ENCODE measurements at places on chromosomes 3 and 15. TPM values are rescaled to one million over a fixed set of nuclear protein-coding genes. Genes with fewer than 3 reads are reported as not detected.

The GOLGA8R gene
- polyA plus RNA-seq = 0.74 TPM

GRCh38 chr3:95228416-95228815, 1165.6 kb downstream of the NSUN3 start:
- no peak for DNase-seq

- DNase-seq = no peak
These were observed 19.0 kb downstream of the GORASP1 start for GRCh38 chr3:39088456-39088855.

The AP3B2 gene
- 0.22 TPM for polyA plus RNA-seq

DNA sequence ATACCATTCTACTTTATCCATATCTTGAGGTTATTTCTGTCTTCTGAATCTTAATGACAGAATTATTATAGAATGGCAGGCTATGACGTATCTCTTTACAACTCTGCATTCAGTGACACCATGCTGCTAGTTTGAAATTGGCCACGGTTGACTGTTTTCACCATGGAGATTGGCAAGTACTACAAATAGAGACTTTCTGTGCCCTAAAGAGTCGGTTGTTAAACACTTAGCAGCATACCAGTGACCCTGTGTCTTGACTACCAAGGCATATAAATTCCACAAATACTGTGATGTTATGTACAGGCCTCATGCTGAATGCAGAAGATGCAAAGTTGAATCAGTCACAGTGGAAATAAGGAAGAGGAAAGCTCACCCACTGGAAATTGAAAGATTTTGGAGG, 67.0 kb upstream of the CADPS start:
- DNase-seq = no peak

The TYRO3 gene
- 21.0 TPM for polyA plus RNA-seq

The TMEM212 gene
- polyA plus RNA-seq = not detected

The SLC51A gene
- not detected for polyA plus RNA-seq

The PRRT3 gene
- 4.2 TPM for polyA plus RNA-seq

- DNase-seq = no peak
These were observed 120.2 kb downstream of the TFDP2 start for GRCh38 chr3:142029052-142029642.

The ZPLD1 gene
- polyA plus RNA-seq = 0.02 TPM

- DNase-seq = no peak
These were observed 27.9 kb downstream of the IQSEC1 start for GRCh38 chr3:13045241-13045903.

- peak; percentile 81 for DNase-seq
These were observed 19.4 kb downstream of the TGFBR2 start for GRCh38 chr3:30625541-30626438.

GRCh38 chr15:82647835-82648256, 683 bp upstream of the CPEB1 start:
- DNase-seq = no peak

The ARPP21 gene
- not detected for polyA plus RNA-seq

The XCR1 gene
- not detected for polyA plus RNA-seq

DNA sequence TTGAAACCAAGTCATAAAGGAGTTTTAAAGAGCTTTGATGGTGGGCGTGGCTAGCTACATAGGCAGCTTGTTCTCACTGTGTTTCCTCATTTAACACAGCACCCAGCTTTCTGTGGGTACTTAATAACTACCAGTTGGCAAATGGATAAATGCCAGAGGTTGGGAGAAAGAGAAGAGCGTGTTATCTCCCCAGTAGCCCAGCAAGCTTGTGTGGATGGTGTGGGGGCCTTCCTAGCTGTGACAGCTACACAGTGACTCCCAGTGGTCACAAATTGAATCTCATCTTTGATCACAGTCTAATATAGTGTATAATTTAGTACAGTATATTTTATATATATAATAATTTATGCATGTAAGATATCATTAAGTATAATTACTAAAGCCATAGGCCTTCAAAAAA, 984.1 kb downstream of the EPHA3 start:
- DNase-seq = no peak

- no peak for DNase-seq
These were observed 16.2 kb upstream of the ABHD5 start for GRCh38 chr3:43674345-43675085.
